A549 (cell line): ENCODE measurements at places on chromosomes 4 and X. TPM values are rescaled to one million over a fixed set of nuclear protein-coding genes. Genes with fewer than 3 reads are reported as not detected.

Gene RPA4
- polyA plus RNA-seq = 0.09 to 0.26 TPM (median 0.12 TPM) in 3 replicates

Gene GAGE1
- polyA plus RNA-seq = not detected in 3 replicates

DNA sequence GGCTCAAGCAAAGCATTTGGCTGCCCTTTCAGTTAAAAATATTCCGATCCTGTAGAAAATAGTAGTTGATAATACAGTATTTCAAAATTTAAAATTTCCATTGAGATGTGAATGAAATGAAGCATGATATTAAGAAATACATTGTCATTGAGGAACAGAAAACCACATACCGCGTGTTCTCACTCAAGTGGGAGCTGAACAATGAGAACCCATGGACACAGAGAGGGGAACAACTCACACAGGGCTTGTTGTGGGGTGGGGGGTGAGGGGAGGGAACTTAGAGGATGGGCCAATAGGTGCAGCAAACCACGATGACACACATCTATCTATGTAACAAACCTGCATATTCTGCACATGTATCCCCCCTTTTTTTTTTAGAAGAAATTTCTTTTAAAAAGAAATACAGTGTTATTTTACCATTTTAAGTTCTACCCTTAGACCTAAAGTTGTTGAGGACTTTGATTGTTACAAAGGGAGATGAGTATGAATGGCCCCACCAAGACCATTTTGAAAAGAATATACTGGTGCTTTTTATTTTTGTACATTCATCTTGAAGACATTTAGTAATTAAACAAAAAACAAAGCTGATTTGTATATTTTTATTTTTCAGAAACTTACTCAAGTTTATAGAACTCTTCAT, 52.0 kb upstream of the IL13RA1 start:
- no peak for DNase-seq

- DNase-seq = no peak
Measured at GRCh38 chr4:7968262-7968896, 28.7 kb upstream of the AFAP1 start.

Gene MAGEA1
- polyA plus RNA-seq = not detected in 3 replicates

DNA sequence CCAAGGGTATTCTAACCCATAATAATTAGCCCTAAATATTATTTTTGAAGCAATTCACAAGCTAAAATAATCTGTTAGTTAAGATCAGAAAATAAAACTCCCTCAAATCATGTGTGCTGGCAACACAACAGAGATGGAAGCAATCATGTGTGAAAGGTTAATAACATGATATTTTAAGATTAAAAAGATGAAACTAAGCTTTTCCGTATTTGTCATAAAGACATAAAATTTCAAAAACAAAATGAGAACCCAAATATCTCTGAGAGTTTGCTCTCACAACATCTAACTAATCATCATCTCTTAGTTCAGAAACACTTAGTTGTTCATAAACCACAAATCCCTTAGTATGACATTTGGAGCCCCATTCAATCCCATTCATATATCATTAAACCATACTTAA, 749.1 kb downstream of the CCSER1 start:
- DNase-seq = no peak

Gene SPANXC
- polyA plus RNA-seq = 0.39 to 0.55 TPM in 2 of 3 replicates, not detected in the other

GRCh38 chrX:23935106-23935505, 27.3 kb downstream of the CXorf58 start:
- DNase-seq = no peak

GRCh38 chr4:174332741-174333493, 49.2 kb downstream of the CEP44 start:
- DNase-seq = no peak

DNA sequence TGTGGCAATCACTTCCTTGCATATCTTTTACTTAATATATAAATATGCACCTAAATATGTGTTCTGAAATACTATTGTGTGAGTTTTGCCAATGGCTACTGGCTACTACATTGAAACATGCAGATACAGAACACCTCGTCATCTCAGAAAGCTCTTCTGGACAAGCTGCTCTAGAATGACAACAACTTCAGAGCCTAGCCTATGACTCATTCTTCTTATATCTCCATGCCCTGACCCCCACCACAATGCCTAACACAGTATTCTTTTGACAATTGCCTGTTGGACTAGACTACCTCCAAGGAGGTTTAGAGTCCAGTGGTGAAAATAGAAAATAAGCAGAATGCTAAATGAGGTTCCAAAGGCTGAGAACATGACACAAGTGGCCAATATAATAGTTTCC, 17.6 kb upstream of the DMP1 start:
- no peak for DNase-seq

GRCh38 chr4:174037049-174037448, 246.4 kb downstream of the FBXO8 start:
- DNase-seq = no peak

Gene KLHL13
- polyA plus RNA-seq = 0.76 to 0.82 TPM (median 0.77 TPM) in 3 replicates

Gene NIPAL1
- polyA plus RNA-seq = 0.29 to 0.41 TPM (median 0.38 TPM) in 3 replicates

Gene FMR1
- polyA plus RNA-seq = 31.0 to 36.0 TPM (median 32.6 TPM) in 3 replicates

GRCh38 chr4:37780444-37781130, 45.9 kb upstream of the PGM2 start:
- no peak for DNase-seq

- DNase-seq = no peak
Measured at GRCh38 chr4:184674011-184674410, 24.5 kb downstream of the PRIMPOL start.

DNA sequence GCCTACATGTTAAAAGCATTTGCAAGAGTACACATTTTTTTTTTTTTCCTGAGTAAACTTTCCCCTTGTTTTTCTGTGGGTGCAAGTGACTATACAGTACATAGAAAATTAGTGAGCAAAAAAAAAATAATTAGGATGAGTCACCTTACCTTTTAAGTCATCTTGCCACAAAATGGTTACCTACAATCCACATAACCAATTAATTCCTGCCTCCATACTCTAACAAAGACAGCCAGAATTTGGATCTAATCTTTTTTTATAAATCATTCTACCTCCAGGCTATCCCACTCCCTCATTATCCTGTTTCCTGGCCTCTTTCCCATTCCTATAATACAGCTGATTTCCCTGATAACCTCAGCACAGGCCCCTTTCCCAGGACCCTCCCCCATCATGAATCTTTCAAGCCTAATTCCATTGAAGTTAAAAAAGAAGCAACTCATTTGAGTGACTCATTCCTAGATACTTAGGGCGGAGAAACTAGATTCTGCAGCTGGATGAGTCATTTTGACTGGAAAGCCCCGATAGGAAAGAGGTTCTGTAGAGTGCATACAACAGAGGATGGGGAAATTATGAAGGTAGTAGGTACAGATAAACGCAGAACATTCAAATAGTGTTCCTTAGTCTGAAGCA, 128.2 kb downstream of the C4orf51 start:
- DNase-seq = peak; percentile 66

DNA sequence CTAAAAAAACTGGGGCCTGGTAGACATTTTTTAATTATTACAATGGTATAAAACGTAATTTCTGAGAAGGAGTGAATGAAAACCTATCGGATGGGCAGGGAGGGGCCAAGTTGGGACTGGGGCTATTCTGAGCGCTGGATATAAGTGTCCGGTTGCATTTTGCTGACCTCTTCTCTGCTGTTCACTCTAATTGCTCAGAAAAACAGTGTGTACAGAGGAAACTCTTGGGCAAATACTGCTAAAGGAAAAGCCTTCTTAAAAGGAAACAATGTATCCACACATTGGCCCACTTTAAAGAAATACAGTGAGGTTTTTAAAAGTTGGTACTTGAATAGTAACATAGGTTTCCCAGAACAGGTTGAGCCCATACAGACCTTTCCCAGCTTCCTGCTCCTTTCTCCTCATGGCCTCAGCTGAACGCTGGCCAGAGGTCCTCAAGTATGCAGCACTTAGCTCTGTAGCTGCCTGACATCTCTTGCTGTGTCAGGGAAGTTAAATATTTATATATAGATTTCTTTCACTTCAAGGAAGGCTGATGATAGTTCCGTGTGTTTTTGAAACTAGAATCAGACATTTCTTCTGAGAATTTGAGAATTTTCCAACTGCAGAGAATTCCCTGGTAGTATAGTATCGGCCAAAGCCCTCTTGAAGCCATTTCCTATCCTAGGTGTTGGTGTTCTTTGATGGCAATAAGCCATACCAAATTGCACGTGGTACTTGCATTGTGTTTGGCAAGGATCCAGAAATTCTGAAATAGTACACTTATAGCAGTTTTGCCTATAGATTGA, 97.1 kb upstream of the SLC4A4 start:
- no peak for DNase-seq

GRCh38 chrX:130171446-130172126, at the start of gene RAB33A:
Gene RAB33A (plus strand): TSS chrX:130171962. CDS start chrX:130172063, 101 bp downstream.
- no peak for DNase-seq
